WTC11 (cell line): ENCODE measurements at places on chromosomes 11 and 22. TPM values are rescaled to one million over a fixed set of nuclear protein-coding genes. Genes with fewer than 3 reads are reported as not detected.

The CALCA gene
- 0.41 to 0.62 TPM (median 0.42 TPM) in 3 replicates for total RNA-seq

- no peak for DNase-seq
Observed at GRCh38 chr22:21939461-21939913, 13.2 kb downstream of the PPM1F start.

The MUC6 gene
- 0.05 to 0.13 TPM (median 0.07 TPM) in 3 replicates for total RNA-seq

The MCAT gene
- total RNA-seq = 16.2 to 18.5 TPM (median 16.6 TPM) in 3 replicates

GRCh38 chr11:133381761-133382130 is 150.6 kb downstream of the OPCML start:
- DNase-seq = no peak

The FAM227A gene
- 3.8 to 6.3 TPM (median 6.0 TPM) in 3 replicates for total RNA-seq

GRCh38 chr11:36376888-36377758 is 81.0 kb downstream of the PRR5L start:
- DNase-seq = peak; percentile 76

- DNase-seq = no peak
Observed at GRCh38 chr11:126857860-126858808, 142.4 kb downstream of the KIRREL3 start.

GRCh38 chr22:45704648-45705047 is 33.0 kb downstream of the ATXN10 start:
- DNase-seq = no peak

DNA sequence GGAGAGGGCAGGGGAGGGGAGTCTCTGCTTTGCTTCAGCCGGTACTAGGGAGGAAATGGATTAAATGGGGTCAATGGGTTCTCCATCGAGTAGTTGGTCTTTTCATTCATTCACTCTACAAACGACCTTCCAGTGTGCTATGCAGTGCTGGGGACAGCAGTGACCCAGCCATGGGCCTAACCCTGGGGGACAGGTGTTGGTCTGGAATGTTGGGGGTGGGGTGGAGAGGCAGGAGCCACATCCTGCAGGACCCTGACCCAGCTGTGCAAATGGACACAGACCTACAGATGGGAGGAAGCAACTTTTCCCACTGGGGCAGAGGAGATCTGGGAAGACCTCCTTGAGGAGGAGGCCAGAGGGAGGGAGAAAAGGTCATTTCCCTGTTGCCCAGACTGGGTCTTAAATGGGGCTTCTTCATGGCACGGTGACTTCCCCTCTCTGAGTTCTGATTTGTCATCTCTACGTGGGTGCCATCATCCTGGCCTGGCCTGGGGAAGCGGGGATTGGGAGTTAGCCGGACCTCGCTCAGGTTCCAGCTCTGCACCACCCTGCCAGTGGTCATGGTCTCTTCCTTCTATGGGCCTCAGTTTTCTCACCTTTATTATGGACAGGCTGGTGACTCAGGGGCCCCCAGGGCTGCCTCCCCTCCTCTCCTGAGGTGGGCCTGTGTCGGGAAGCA is 2.0 kb downstream of the CYTH4 start:
- no peak for DNase-seq

DNA sequence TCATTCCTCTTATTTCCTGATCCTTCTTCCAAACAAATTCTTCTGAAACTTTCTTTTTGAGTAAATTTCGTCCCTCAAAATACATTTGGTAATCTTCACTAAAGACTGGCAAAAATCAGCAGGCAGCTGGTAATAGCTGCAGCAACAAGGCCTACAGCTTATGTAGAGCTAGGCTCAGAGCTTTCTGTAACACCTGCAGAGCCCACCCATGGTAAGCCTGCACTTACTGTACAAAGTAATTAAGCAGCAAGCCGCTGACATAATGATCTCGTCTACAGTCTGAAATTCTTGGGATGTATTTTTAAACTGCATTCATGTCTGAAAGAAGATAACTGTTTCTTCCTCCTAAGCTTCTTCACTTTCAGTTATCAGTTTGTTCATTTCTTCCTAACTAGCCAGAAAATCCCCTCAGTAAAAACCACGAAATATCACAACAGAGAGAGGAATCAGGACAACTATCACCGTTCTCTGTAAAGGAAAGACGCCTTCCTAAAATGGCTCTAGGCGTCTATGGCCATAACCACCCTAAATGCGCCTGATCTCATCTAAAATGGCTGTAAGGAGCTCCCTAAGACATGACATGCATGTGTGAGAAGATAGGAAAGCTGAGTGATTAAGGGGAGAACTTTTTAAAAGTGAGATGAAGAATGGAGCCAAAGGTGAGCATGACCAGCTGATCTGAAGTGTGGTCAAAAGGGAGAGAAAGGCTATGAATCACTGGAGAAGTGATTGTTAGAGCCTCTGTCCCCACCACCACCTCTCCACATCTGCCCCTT is 56.2 kb downstream of the DENND5A start:
- DNase-seq = no peak

DNA sequence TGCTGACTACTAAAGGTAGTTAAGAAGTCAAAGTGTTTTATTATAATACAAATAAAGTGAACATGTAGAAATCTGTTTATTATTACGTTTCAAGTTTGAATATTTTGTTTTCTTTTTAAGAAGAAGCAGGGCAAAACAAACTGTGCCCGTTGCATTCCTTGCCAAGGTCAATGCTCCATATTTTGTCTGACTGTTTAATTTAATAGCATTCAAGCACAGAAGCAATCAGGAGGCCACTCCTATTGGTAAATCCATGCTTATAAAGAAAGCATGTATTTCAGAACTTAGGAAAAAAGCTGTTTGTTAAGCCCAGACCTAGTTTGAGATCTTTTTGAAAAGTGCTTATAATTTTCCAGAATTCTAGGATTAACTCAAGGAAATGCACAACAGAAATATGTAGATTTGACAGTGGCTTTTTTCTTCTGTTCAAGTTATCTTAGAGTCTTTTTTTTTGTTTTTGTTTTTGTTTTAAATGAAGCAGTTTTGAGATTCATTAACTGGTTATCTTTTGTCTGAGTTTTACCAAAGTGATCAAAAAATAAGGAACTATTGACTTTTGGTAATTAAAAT is 51.7 kb downstream of the ARHGAP42 start:
- DNase-seq = no peak

- no peak for DNase-seq
Observed at GRCh38 chr11:75245356-75246005, 4.9 kb downstream of the TPBGL start.

DNA sequence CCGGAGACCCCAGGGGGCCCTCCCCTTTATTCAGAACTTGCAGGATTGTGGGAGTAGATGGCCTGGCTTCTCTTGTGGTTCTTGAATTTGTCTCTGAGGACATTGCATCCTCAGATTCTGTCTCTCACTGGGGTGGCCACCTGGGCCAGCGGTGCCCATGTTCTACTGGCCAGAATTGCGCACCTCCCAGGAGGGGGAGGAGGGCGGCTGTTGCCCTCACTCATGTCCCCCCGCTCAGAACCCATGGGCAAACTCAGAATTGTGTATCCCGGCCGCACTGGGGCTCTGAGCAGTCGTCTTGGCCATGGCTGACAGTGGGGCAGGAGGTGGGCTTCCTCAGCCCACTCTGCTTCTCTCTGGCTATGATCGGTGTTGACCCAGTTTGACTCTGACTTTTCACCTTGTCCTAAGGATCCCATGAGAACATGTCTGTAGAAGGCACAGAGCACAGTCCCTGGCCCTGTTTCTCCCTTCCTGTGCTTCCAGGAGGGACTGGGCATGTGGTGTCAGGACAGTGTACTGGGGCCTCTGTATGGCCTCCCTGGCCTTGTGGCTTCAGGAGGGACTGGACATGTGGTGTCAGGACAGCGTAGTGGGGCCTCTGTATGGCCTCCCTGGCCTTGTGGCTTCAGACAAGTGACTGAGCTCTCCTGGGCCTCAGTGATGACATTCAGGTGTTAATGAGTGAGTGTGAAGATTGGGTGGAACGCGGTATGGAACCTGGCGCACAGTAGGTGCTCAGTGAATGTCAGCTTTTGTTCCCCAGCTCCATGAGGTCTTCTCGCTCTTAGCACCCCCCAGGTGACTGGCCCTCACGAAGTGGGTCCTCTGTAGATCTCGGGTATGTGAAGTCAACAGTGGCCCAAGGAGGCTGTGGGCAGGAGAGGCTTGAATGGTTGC is 99.3 kb downstream of the TBC1D22A start:
- DNase-seq = no peak

DNA sequence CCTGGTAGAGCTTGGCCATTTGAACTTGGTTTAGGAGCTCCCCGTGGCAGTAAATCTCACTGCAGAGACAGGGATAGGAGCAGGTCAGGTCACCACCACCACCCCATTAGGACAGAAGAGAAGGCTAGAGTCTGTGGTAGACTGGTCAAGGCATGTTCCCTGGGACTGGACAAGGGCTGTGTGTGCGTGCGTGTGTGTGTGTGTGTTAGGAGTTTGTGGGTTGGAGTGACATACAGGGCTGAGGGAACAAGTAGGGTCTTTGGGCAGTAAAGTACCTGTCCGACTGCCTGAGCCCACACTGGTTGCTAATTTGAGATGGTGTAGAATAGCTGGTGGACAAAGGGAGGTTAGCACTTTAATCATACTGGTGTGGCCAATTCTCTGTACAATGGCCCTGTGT is 16.1 kb downstream of the TREH start:
- DNase-seq = no peak

GRCh38 chr22:46107089-46107664 is 43.1 kb upstream of the PPARA start:
- DNase-seq = no peak

DNA sequence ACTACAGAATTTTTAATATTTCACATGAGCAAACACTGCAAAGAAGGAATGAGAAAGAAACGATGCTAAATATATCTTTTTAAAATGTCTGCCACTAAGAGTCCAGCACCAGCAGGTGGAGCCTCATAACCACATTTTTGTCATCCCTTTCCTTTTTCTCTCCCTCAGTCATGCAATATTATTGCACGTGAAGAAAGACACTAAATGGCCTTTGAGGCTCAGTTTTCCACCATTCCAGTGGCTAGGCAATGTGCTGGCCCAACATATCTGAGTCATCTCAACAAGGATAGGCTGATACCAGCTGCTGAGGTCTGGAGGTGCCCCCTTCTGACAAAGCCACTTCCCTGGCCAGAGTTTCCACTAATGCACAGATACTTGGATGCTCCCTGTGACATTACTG is 1.8 kb downstream of the ALKBH8 start:
- no peak for DNase-seq

The SIPA1 gene
- total RNA-seq = 63.3 to 71.7 TPM (median 65.4 TPM) in 3 replicates

GRCh38 chr11:453564-453963 is 3.5 kb downstream of the PTDSS2 start:
- DNase-seq = no peak

DNA sequence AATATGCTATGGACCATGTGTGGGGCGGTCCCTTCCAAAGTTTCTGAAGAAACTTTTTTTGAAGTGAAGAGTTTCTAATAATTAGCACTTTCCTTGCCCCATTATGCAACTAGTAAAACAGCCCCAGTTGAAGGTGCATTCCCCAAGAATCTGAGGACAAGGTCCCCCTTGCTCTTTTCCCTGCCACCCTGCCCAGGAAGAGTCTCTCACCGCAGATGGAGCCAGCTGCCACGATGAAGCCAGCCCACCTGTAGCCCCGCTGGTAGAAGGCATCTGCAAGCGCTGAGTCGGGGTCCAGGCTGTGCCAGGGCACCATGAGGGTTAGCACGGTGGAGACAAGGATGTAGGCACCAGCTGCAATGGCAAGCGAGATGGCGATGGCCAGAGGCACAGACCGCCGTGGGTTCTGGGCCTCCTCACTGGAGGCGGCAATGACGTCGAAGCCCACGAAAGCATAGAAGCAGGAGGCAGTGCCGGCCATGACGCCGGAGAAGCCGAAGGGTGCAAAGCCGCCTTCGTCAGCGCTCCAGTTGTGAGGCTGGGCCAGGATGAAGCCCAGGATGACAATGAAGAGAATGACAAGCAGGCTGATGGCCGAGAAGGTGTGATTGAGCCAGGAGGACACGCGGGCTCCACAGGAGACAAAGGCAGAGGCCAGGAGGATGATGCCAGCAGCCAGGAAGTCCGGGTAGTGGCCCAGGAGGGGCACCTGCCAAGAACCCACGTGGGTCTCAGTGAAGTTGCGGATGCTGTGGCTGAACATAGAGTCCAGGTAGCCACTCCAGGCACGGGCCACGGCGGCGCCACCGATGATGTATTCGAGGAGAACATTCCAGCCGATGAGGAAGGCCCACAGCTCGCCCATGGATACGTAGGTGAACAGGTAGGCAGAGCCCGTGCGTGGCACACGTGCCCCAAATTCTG is 1.5 kb downstream of the SLC7A4 start:
- DNase-seq = no peak

- no peak for DNase-seq
Observed at GRCh38 chr22:37918580-37919270, 12.6 kb downstream of the MICALL1 start.

DNA sequence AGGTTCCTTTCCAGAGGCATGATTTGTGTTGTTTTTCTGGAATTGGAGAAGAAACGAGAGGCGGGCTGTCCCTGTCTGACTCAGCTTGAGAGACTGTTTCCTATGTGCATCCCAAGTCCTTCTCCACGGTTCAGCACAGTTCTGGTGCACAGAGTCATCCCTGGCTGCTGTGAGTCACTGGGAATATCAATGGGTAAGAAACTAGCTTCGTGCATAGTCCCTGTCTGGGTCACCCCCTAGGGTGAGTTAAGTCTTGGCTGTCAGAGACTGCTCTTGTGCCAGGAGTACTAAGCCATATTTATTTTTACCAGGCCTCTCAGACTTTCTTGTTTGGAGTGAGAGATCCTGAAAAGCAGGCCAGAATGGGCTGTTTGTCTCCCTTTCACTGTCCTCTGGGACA is 2.4 kb upstream of the LRP4 start:
- no peak for DNase-seq

The PRR33 gene
- not detected in 3 replicates for total RNA-seq

DNA sequence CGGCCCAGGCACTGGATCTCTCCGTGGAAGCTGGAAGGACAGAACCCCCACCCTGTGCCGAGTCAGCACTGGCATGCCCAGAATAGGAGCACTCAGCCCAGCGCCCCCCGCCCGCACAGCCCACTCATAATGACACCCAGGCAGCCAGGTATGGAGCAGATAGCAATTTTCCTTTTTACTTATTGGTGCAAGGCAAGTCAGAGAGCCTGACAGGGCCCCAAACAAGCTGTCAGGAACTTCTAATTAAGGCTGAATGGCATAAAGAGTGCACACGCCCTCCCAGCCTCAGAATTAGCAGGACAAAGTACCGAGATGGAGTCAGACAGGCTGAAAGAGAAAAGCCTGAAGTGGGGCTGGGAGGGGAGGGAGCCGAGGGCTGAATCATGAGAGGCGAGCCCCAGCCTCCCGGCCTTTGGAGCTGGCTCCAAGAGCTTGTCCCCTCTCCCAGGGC is 76.9 kb downstream of the DSCAML1 start:
- DNase-seq = peak; percentile 35

- DNase-seq = no peak
Observed at GRCh38 chr11:104997288-104997687, 25.7 kb downstream of the CASP5 start.
